ENCODE measurements at places on chromosomes 11 and 22.

GRCh38 chr11:122851366-122851966, 13.2 kb downstream of the CRTAM start:
- DNase-seq = no peak

GRCh38 chr11:127866109-127866508, 721.2 kb downstream of the ETS1 start:
- DNase-seq = no peak

- DNase-seq = no peak
Measured at GRCh38 chr22:25370322-25370721, 150.9 kb downstream of the CRYBB2 start.

DNA sequence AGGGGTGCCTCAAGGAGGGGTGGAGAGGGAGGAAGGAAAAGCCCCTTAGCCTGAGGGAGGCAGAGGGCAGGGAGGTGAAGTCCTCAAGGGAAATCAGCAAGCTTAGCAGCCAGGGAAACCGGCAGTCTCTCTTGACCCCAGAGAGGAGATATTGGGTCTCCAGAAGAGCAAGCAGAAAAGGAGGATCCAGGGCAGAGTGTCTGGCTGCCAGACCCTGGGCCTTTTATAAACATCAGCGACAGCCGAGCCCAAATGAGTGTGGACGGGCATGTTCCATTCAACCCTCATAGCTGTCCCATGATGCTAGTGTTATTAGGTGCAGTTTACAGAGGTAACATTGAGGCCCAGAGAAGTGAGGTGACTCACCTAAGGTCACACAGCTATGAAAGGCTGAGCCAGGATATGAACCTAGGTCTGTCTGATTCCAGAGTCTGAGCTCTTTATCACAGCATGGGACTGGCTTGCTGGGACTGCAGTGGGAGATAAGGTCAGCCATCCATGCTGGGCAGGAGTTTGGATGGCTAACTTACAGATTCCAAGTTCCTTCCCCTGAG, 9.3 kb downstream of the PRDM11 start:
- no peak for DNase-seq

DNA sequence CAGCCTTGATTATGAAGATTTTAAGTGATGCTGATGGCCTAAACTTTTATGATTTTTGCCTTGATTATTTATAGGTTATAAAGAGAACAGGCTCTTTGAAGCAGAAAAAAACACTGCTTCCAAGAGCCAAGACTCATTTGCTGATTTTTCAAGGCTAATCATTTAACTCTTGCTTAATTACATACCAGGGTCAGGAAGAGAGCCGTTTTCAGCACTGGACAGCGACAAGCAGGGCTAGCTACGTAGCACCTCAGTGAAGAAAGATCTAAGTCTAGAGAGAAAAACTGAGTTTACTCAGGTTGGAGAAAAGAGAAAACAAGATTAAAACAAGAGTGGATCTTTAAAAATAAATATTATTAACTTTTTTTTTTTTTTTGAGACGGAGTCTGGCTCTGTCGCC, 615.4 kb upstream of the B3GAT1 start:
- peak; percentile 81 for DNase-seq

DNA sequence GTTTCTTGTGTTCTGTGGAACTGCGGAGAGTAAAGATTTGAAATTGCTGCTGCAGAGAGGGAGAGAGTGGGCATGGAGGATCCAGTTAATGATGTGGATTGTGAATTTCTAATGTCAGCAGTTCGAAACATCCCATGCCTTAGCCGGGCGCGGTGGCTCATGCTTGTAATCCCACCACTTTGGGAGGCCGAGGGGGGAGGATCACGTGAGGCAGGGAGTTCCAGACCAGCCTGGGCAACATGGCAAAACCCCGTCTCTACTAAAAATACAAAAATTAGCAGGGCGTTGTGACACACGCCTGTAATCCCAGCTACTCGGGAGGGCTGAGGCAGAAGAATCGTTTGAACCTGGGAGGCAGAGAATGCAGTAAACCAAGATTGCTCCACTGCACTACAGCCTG, 1.1 kb upstream of the CAVIN3 start:
- DNase-seq = no peak

DNA sequence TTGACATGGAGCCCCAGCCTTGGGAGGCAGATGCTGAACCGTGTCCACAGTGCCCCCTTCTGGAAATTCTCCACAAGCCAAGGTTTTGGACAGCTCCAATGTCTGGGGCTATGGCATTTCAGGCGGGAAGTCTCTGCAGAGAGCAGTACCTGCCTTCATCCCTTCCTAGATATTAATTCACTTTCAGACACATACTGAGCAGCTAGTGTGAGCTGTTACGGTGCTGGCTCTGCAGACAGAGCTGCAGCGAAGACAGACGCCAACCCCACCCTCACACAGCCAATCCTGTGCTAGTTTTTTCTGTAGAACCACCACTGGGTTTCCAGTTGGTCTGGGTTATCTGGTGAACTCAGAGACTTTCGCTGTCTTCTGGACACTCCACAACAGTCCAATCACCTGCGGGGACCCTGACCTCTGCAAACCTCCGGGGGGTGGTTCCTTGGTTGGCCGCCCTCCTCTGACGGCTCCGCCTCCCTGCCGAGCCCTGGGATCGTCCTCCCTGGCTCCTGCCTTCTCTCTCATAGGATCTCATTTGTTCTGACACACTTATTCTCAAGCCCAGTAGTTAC, 9.1 kb downstream of the LMF2 start:
- peak; percentile 59 for DNase-seq

DNA sequence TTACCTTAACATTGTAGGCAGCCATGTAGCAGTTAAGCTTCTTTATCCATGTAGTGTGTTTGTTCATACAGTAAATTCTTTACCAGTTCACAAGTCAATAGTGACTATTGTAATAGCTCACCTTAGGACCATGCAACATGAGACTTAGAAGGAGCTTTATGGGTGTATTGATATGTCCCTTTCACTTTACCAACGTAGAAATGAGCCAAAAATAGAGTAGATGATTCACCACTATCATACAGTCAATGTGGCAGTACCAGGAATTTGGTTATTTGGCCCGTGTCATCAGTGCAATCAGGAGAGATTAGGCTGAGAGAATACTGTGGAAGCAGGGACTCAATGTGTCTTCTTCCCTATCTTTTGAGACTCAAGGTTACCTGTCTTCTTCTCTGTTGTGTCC, 4.7 kb downstream of the ZDHHC13 start:
- DNase-seq = no peak

GRCh38 chr11:78234006-78234405, 45.3 kb downstream of the USP35 start:
- no peak for DNase-seq

GRCh38 chr11:95143106-95143681, 53.5 kb downstream of the ENDOD1 start:
- no peak for DNase-seq

- no peak for DNase-seq
Measured at GRCh38 chr11:57216463-57216862, 20.6 kb downstream of the APLNR start.

DNA sequence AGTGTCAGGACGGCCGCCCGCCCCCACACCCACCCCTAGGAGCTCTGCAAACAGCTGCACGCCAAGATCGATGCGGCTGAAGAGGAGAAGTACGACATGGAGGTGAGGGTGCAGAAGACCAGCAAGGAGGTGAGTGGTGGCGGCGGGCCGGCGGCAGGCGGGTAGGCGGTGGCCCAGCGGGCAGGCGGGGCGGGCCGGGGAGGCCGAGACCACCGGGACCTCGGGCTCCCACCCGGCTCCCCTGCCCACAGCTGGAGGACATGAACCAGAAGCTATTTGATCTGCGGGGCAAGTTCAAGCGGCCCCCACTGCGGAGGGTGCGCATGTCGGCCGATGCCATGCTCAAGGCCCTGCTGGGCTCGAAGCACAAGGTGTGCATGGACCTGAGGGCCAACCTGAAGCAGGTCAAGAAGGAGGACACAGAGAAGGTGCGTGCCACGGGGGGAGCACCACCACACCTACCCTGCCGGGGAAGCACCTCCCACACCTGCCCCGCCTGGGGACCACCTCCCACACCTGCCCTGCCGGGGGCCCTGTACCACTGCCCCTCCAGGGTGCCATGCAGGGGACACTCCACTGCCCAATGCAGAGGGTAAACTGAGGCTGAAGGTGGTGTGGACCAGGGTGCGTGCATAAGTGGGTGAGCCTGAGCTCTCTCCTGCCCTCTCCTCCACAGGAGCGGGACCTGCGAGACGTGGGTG, 2.1 kb downstream of the TNNI2 start:
- no peak for DNase-seq

- DNase-seq = no peak
Measured at GRCh38 chr11:118342503-118343161, at the start of gene CD3D. Gene CD3D (minus strand): TSS chr11:118342705. CDS start chr11:118342607, 98 bp downstream.

DNA sequence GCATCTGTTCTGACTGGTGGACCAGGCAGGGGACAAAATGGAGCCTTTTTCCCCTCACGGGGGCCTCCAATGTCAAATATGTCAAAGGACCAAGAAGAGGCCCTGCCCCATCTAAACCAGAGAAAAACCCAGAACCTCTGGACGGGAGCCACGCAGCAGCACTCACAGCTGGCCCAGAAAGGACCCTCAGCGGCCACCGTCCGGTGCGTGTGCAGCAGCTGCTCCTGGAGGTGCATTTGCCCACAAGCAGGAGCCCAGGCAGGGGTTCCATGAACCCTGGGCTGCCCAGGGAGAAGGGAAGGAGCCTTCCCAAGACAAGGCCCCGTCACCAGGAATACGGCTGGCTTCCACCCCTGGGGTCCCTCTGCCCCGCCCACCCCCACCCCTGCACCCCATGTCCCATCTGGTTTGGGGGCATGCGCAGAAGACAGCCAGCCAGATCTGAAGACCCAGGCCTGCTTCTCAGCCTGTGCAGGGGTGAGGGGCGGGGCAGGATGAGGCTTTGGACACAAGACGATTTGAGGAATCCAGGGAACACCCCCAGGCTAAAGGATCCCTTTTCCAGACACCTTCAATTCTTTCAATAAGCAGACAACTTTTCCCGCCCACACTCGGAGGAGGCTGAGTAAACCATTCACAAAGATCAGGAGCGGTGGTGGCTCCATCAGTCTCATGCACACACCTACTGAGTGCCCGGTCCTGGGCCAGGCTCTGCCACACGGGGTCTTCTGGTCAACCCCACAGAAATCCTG, 423.1 kb downstream of the SHANK2 start:
- DNase-seq = no peak

GRCh38 chr22:47279337-47279736, 516.9 kb downstream of the TBC1D22A start:
- no peak for DNase-seq

DNA sequence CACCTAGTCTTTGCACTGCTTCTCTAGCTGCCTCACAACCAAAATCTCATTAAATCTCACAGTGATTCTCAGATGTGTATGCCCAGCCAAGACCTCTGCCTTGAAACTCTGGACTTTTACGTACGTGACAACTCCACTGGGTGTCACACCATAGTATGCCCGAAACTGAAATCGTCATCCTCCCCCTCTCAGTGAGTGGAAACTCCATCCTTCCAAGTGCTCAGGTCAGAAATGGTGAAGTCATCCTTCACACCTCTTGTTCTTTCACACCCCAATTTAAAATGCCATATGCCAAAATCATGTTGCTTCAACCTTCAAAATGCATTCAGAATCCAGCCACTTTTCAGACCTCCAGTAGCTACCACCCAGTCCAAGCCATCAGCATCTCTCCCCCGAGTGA, 42.5 kb downstream of the SFI1 start:
- no peak for DNase-seq

DNA sequence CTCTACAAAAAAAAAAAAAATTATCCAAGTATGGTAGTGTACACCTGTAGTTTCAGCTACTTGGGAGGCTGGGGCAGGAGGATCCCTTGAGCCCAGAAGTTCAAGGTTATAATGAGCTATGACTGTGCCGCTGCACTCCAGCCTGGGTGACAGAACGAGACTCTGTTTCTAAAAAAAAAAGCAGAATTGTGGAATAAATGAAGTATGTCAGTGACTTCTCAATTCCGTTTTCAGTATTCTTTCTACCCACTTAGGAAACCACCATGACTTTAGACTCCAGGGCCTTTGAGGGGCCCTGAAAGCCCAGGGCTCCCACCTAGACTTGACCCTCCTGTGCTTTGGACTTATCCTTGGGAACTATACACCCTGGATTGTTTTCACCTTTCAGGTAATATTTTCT, 6.5 kb upstream of the NUP160 start:
- DNase-seq = no peak

GRCh38 chr22:30314915-30315314, 11.8 kb downstream of the TBC1D10A start:
- DNase-seq = no peak

DNA sequence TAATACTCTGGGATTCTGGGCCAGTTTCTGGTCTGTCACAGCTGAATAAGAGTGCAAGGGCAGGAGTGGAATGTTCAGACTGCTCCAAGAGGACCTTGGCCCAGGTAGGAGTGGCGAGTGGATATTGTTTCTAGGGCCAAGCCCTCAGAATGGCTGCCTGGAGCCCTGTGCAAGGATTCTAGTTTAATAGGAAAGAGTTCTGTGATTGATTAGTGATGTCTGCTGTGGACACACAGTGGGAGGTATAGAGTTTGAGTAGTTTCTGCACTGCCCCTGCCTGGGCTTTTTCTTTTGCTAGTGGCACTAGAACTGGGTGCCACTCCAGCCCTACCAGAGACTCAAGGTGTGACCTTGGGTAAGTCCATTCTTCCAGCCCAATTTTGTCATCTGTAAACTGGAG, 9.7 kb upstream of the MPPED1 start:
- no peak for DNase-seq

GRCh38 chr22:37563153-37564081, 3.1 kb downstream of the CDC42EP1 start:
- no peak for DNase-seq

GRCh38 chr11:65551572-65552387, 6.4 kb downstream of the LTBP3 start:
- DNase-seq = no peak
